ENCODE measurements at places on chromosomes 2 and 18.
A peak's percentile ranks its signal among the peaks of the same experiment; 100 is the strongest.

- no peak for DNase-seq
Measured at GRCh38 chr2:145012806-145013205, 492.9 kb upstream of the ZEB2 start.

DNA sequence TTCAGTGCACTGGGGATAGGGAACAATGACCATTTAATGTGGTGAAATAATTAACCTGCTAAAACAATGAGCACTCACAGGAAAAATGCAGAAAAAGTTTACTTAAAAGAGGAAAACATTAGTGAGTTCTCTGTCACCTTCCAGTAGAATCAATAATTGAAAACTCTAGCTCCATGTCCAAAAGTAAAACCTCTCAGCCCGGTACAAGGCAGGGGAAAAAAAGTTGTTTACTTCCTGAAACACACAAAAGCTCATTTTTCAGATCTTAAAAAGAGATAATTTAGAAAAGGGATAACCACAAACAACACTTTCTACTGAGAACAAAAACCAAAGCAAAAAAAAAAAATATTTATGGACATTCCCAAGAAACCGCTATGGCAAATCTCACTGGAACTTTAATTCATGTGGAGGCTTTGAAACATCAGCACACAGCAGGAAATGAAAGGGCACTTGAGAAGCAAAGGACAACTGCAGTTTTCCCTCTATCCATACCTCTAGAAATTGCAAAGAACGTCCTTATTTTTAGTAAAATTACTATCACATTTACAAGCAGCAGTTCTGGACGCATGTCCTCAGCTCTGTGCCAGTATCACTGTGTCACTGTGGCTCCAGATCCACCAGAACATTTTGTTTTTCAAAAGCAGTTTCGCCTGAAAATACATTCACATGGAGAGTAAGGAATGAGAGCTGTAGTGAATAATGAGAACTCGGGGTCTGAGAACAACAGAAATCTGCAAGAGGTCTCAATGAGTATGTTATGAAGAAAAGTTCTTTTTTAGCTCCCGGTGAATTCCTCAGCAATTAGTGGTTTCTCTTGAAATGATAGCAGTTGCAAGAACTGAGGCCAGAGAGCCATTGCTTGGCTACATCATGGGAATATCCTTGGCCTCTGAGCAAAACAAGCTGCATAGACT lies 44.7 kb upstream of the DNAH7 start:
- DNase-seq, result no peak

DNA sequence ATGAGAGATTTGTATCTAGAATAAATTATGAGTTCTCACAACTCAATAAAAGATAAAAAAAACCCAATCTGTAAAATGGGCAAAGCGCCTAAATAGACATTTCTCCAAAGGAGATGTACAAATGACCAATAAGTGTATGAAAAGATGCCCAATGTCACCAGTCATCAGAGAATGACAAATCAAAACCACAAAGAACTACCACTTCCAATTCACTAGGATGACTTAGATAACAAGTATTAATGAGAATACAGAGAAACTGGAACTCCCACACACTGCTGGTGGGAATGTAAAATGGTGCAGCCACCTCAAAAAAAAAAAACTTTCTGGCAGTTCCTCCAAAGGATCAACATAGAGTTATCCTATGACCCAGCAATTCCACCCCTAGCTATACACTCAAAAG lies 17.4 kb upstream of the COL6A3 start:
- no peak for DNase-seq

DNA sequence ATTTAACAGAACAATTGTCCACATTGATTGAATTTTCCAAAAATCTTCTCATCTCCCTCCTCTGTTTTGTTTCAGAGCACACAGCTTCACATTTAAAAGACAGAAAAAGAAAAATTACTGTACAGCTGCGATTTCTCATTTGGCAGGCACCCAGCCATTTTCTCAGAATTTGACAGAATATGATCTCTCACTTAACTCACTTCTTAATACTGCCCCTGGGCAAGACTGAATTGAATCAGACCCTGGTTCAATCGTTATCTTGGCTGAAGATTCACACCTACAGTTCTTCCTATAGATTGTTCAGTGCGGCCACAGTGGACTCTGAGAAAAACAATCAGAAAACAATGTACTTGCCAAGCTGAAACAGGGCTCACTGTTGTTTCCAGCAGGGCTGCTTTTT lies 90.2 kb upstream of the LHCGR start:
- no peak for DNase-seq

DNA sequence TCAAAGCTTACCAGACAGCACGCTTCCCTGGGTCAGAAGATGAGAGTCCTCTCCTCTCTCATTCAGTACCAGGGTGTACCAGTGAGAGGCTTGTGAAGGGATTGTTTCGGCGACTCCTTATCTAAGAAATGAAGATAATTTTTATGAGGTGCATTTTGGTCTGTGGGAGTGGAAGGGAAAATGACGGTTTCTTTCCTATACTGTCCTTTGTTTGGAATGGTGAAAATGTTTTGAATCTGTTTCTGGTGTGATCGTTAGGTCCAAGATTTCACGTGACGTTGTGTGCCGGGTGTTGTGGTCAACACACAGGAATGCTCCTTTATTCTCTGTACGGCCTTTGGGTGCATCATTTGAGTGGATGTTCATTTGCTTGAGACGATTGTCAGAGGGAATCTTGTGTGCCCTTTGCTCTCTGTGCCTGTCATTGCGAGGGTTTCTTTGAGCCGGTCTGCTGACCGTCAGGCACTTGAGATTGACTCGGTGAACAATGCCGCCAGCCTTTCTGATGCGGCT lies 183.5 kb downstream of the AGAP1 start:
- no peak for DNase-seq

- DNase-seq, result peak; percentile 33
Measured at GRCh38 chr2:20221555-20221973, 3.4 kb downstream of the SDC1 start.

DNA sequence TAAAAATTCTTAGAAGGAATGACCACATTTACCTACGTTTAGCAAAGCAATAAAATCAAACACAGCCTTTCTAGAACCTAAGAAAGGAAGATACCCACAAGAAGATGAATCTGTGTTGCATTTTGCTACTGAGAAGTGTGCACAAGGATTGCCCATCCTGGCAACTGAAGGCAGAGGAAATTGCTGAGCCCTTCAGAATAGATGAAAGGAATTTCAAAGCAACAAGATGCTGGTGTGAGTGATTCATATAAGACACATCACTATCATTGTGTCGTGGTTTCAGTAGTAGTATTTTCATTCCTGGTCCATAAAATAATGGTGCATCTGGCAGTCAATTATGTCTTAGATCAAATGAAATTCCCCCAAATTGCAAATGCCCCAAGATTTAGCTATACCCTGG lies 48.4 kb upstream of the ANKRD44 start:
- DNase-seq, result no peak

- no peak for DNase-seq
Measured at GRCh38 chr18:77146249-77147080, 13.9 kb upstream of the MBP start.

- DNase-seq, result no peak
Measured at GRCh38 chr2:168596881-168597655, 141.0 kb downstream of the CERS6 start.

DNA sequence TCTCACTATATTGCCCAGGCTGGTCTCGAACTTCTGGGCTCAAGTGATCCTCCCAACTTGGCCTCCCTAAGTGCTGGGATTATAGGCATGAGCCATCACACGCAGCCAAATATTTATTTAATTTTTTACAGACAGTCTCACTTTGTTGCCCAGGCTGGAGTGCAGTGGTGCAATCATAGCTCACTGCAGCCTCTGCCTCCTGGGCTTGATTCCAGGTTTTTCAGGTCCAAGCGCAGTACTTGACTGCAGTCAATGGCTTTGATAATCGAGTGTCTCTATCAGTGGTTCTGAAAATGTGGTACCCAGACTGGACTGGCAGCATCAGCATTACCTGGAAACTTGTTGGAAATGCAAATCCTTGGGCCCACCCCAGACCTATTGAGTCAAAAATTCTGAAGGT lies 63.1 kb downstream of the PLB1 start:
- no peak for DNase-seq

- no peak for DNase-seq
Measured at GRCh38 chr2:44929159-44929734, 12.3 kb upstream of the SIX3 start.

DNA sequence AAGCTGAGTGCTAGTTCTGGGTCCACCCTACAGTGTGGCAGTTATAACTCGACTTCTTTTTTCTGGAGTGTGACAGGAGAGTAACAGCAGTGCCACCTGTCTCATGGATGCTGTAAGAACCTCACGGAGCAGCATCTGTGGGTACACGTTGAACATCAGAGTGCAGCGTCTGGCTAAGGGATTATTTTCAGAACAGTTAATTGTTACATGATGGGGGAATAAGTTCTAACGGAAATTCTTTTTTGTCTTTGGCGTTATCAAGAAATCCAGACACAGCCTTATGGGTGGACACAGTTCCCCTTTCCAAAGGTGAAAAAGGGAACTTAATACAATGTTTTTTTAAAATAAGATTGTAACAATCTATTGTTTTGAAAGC lies 28.3 kb upstream of the TOGARAM2 start:
- no peak for DNase-seq

- peak; percentile 70 for DNase-seq
Measured at GRCh38 chr2:60555066-60555782, 1.8 kb upstream of the BCL11A start.

DNA sequence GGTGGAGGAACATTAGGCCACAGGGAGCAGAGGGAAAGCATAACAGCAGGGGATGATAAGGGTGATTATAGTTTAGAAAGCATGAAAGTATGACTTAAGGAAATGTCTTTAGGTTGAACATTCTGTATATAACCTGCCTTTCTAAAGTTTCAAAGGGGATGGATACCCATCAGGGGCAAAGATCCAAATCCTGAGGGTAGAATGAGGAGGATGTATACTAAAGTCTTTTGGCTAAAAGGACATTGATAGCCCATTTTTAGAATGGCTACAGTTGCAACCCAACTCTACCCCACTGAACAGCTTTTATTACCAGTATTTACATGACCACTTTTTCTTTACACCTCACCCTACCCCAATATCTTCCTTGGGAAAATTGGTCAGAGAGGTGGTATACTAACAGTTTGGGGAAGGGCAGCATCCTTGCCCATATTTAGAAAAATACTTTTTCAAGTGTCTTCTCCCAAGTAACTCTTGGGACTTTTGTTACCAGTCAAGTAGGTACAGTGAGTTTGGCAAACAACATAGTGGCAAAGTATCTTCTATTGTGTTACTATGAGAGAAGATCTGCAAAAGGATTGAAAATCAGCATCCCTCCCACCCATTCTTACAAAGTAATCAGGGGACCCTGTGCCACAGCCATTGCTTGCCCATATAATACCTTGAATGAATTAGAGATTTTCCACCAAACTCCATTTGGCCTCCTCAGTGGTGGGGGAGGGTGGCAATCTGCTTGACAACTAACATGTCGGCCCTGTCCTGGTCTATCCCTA lies 8.3 kb downstream of the MAT2A start:
- DNase-seq, result no peak

- no peak for DNase-seq
Measured at GRCh38 chr2:59732871-59733566, 820.4 kb downstream of the BCL11A start.

- no peak for DNase-seq
Measured at GRCh38 chr2:150119819-150120218, 367.6 kb downstream of the RND3 start.

GRCh38 chr2:120785228-120785966 lies 49.7 kb downstream of the GLI2 start:
- no peak for DNase-seq

DNA sequence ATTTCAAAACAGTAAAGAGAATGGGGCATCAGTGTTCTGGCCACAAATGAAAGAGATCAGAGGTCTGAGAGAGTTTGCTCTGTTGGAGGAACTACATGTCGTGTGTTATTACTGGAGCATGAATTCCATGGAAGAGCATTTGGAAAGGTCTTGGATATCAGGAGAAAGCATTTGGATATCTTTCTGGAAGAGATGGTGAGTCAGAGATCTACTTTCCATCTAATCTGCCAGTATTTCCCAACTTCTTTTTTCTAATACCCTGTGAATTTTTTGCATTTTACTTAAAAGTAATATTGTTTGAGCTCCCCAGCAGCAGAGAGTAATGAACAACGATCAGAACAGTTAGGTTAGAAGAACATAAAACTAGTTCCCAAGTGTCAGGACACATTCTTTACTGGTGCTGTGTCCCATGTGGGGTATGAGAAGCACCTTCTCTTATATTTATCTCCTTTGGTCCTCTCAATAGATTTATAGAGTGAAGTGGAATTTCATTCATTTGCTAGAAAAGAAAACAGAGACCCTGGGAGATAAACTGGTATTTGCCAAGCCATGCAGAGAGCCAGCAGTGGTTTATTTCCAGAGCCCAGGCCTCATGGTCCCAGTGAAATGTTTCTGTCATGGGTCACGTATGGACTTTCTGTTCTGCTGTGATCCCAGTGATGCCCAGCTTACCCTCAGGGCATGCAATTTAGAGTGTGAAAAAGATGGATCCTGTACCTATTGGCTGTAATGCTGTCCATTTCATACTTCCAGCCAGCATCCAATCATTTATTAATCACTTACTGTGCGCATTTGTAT lies 130.8 kb upstream of the NT5C1B start:
- DNase-seq, result no peak

- no peak for DNase-seq
Measured at GRCh38 chr2:26302846-26303245, 43.1 kb upstream of the SELENOI start.

- DNase-seq, result no peak
Measured at GRCh38 chr2:12168791-12169388, 422.5 kb downstream of the LPIN1 start.

DNA sequence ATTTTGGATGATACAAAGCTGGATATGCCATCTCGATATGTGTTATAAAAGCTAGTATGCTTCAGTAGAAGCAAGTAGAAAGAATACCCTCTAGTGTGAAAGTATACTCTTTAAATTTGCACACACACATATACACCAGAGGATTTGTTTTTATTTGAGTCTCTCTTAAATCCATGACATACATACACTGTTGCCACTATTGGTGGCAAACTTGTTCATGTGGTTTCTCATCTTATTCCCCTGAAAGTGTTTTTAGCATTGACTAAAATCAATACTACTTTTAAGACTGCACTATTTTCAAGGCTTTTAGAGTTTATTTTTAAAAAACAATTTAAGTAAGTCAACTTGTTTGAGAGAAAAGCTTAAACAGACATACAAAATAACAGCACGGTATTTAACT lies 137.4 kb downstream of the IKZF2 start:
- no peak for DNase-seq

DNA sequence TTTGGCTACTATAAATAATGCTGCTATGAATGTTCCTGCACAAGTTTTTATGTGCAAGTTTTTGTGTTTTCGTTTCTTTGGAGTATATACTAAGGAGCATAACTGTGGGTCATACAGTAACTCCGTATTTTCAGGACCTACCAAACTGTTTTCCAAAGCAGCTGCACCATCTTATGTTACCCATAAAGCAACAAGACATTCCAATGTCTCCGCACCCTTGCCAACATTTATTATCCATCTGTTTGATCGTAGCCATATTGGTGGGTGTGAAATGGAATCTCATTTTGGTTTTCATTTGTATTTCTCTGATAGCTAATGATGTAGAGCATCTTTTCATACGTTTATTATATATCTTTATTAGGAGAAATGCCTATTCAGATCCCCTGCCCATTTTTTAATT lies 13.8 kb downstream of the TMEM131 start:
- no peak for DNase-seq

- DNase-seq, result no peak
Measured at GRCh38 chr2:40394597-40394996, 57.3 kb downstream of the SLC8A1 start.

GRCh38 chr2:146123714-146124113 lies 1603.8 kb upstream of the ZEB2 start:
- DNase-seq, result no peak

- no peak for DNase-seq
Measured at GRCh38 chr2:96801786-96802595, 14.1 kb upstream of the CNNM3 start.

- peak; percentile 19 for DNase-seq
Measured at GRCh38 chr2:222671259-222672067, at the start of gene MOGAT1. TSS of gene MOGAT1 (plus strand) at chr2:222671658. CDS start at chr2:222671786, 128 bp downstream.
